SHP77 (cell line): ENCODE measurements at places on chromosomes 7 and 10.

GRCh38 chr7:99855236-99855635 lies 21.6 kb downstream of the OR2AE1 start:
- DNase-seq = no peak

DNA sequence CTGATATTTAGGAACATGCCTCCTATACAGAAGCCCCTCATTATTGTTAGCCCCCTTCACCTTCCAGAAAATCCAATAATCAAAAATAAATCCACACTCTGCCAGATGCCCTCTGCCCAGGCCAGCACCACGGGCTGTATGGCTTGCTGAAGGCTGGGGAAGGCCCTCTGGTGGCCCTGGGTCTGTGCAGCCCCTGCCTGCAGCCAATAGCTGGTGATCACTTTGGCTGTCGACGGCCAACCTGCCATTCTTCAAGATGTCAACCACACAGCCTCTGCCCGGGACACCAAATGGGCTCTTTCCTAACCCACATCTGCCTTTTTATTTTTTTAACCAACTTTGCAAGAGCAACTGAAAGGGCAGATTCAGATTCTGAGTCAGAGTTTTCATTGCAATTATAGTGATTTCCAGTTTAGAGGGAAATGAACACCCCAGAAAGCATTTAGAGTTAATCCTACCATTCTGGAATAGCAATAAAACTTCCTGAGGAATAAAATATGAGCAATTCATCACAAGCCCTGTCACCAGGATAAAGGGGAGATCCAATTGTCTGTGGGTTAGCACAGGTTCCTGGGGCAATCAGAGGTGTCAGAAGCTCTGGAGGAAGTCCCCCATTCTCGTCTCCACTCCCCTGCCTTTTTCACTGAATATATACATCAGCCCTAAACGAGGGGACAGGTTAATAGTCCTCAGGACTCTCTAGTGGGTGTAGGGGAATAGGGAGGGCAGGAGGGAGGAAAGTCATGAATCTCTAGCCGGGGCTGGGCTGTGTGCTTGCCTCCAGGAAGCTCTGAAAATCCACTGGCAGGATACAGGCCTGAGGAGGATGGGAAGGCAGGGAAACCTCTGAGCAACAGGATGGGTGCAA lies 211.3 kb downstream of the GRID1 start:
- no peak for DNase-seq

GRCh38 chr7:43318188-43318770 lies 205.8 kb downstream of the HECW1 start:
- DNase-seq = no peak

DNA sequence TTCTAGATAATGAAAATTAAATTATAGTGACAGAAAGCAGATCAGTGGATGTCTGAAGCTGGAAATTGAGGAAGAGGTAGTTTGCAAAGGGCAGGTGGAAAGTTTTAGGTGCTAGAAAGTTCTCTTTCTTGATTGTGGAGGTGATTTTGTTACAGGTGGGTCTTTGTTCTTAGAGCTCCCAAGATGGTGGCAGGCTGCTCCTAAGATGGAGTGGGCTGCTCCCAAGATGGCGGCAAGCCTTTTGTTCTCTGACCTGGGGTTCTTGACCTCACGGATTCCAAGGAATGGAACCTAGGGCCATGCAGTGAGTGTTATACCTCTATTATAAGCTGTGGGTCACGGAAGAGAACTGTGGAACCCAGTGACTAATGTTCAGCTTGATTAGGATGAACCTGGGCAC lies 32.5 kb downstream of the SUGCT start:
- no peak for DNase-seq

DNA sequence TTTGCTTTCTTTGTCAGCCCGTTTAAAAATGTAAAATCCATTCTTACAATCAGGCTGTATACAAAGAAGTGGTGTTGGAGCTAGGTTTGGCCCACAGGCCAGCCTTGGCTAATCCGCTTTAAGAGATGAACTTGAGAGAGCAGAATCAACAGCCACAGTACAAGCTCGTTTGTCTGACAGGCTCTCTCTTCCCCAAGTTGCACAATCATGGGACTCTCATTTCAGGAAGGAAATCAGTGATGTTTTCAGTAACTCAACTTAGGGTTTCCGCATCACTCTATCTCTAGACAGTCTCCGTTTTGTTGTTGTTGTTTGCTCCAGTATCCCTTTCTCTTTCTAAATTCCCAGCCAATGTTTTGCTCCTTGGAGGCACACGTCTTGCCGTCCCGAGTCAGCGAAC lies 582.0 kb upstream of the MKI67 start:
- DNase-seq = no peak

GRCh38 chr7:95694334-95694733 lies 78.0 kb upstream of the DYNC1I1 start:
- no peak for DNase-seq

DNA sequence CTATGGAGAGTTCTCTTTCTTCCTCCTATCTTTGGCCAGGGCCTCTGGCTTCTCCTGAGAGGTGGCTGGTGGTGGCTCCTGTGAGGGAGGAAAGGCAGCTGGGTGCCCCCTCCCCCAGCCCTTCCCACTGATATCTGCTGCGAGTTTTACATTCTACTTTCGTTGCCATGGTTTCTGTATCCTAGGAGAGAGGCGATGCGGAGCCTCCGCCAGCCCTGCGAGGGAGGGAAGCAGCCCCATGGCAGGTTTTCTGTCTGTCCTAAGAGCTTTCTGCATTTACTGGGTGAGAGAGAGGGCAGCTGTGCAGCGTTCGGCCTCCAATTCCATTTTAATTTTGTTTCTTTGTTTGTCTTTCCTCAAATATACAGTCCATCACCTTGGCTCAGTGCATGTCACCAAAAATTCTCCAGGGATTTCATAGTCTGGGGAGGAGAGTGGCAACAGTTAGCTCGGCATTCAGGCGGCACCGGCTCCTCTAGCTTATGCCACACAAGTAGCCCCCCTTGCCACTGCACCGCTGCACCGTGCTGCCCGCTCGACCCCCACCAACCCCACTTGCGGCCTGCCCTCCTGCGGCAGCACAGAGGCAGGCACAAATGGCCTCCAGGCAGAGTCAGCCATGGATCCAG lies 20.4 kb downstream of the DNAJB12 start:
- DNase-seq = peak; percentile 50

GRCh38 chr10:28387140-28387539 lies 84.3 kb upstream of the MPP7 start:
- DNase-seq = no peak
